ENCODE measurements at places on chromosomes 5 and 9.

GRCh38 chr9:115285836-115286235 is 167.9 kb upstream of the TNC start:
- DNase-seq: no peak

- DNase-seq: no peak
Measured at GRCh38 chr9:77725046-77725694, 77.0 kb upstream of the GNA14 start.

GRCh38 chr5:177612215-177612673 is 12.3 kb downstream of the B4GALT7 start:
- DNase-seq: no peak

- no peak for DNase-seq
Measured at GRCh38 chr5:151288180-151288579, 15.4 kb downstream of the SLC36A3 start.

DNA sequence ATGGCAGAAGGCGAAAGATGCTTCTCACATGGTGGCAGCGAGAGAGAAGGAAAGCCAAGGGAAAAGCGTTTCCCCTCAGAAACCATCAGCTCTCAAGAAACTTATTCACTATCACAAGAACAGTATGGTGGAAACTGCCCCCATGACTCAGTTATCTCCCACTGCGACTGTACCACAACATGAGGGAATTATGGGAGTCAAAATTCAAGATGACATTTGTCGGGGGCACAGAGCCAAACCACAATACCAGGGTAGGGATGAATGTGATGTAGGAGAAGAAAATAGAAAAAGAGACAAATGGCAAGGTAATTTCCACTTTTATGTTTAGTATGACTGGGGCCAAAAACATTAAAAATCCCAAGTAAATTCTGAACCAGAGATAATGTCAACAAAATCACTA is 216.8 kb downstream of the TRIM36 start:
- no peak for DNase-seq

DNA sequence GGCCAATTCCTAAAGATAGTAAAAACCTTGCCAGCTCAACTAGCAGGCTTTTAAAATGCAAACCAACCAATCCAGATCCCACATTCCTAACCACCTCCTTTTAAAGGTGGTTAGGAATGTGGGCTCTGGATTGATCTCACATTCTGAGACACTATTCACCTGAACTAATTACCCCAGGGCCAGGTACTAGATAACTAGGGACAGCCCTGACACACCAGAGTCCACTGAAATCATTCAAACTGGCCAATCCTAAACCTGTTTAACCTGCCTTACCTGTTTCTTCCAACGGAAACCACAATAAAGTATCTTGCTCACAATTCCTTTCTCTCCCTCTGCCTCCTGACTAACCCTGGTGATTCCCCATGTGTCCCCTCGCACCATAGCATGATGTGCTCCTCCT is 168.3 kb upstream of the DMAC1 start:
- DNase-seq: no peak

GRCh38 chr5:134411228-134411545 is 494 bp downstream of the CDKN2AIPNL start:
- no peak for DNase-seq

DNA sequence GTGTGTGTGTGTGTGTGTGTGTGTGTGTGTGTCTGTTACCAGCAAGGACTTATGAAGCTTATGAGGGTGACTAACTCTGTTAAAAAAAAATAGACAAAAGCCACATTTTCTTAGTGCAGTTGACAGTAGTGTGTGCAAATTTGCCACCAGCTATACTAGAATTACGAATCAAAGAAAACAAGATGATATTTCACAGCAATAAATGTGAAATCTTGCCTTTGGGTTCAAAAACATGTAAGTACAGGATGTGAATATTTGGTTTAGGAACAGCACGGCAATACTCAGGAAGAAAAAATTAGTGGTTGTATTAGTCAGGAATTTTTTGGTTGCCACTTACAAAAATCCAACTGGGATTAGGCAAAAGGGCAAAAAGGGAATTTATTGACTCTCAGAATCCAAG is 117.4 kb downstream of the NPR3 start:
- no peak for DNase-seq

- DNase-seq: no peak
Measured at GRCh38 chr5:145483212-145483611, 351.9 kb downstream of the PRELID2 start.

DNA sequence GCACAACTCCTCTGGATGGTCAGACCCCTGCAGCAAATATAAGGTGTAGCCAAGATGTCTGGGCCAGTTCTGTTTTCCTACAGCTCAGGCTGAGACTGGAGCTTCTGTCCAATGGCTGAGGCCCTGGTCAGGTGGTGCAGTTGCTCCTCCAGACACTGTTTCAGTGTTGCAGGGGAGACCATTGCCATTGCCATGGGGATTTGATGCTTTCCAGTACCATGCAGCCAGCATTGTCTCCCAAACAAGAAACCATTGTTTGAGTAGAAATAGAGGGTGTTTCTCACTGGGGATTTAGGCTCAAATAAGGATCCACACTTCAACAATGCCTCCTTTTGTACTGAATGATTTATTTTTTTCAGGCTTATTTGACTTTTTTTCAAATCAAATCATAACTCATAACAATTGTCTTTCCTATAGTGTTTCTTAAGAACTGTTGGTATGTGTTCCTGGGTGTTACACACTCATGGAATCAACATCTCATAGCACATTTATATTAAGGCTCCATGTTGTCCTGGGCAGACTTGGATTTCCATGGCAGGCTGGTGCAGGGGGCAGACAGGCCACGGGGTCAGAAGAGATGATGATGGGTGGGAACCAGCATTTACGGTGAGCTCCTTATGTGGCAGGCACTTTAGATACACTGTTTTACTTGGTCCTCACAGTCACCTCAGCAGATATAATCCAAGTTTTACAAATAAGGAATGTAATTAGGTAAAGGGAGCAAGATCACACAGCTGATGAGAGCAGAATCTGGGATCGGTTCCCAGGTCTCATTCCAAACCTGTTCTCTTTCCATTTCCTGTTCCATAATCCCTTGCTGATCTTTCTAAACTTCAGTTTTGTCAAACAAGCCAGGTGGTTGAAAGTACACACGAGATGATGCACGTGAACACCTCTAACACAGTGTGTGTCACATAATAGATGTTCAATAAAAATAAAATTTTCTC is 95.9 kb upstream of the GNAQ start:
- DNase-seq: no peak

DNA sequence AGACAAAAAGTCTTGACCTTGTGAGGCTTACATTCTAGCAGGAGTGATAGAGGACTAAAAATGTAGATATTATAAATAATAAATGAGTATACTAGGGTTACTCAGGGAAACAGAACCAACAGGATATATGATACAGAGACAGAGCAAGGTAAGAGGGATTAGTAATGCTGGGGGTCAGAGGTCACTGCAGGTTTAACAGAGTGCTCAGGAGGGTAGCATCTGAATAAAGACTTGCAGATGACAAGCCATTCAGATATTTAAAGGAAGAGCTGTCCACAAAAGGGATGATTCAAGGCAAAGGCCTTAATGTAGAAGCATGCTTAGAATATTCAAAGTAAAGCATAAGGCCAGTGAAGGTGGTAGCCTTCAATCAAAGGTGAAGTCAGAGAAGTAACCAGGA is 65.6 kb upstream of the SEMA6A start:
- no peak for DNase-seq

DNA sequence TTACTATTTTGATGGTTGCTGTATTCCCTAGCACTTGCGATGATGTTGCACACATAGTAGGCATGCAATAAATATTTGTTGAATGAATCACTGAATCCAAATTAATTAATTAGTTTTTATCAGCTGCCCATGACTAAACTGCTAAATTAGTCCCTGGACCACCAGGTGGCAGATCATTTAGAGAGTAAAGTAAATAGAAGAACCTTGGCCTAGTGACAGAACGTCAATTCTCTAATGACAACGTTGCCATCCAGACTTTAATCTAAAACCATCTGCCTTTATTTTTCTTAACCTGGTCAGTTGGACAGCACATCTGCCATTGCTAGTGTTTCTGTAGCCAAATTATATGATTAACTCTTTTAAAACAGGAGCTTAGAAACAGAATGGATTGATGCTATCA is 457.5 kb downstream of the KIF4B start:
- DNase-seq: no peak

GRCh38 chr5:78076351-78076750 is 218.1 kb downstream of the AP3B1 start:
- DNase-seq: no peak

DNA sequence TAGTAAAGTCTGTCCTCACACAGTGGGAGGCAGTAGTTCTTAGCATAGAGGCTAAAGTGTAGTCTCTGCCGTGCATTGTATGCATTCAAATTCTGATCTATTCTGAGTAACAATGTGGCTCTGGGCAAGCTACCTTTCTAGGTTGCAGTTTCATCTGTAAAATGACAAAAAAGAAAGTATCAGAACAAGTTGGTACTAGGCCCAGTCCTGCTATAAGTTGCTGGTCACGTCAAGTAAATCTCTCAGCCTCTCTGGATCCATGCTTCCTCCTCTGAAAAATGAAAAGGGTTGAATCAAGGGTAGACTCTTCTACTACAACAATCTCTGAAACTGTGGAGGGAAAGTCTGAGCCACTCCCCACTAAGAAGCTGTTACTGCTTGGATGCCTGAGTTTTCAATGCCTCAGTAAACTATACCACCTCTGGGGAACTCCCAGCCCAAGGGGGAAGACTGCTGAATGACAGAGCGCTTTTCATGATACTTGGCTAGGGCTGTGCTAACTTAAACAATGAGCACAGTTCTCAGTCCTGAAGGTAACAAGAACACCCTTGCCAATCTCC is 34.5 kb upstream of the SPARC start:
- no peak for DNase-seq

DNA sequence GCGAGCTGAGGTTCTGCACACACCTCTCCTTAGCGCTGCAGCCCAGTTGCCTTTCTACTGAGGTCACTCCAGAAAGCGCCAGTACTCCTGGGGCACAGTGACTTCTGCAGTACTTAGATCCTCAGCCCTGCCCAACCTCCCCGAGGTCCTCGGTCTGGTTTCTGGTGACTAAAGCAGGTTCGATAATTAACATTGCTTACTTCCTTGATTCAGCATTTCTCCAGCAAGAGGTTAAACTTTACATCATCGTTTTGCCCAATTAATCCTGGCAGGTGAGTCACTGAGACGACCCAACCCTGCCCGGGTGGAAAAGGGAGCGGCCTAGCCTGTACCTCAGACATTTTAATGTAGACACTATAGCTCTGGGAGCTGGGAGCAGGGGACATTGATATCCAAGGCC is 77.6 kb downstream of the PLAC8L1 start:
- DNase-seq: no peak

DNA sequence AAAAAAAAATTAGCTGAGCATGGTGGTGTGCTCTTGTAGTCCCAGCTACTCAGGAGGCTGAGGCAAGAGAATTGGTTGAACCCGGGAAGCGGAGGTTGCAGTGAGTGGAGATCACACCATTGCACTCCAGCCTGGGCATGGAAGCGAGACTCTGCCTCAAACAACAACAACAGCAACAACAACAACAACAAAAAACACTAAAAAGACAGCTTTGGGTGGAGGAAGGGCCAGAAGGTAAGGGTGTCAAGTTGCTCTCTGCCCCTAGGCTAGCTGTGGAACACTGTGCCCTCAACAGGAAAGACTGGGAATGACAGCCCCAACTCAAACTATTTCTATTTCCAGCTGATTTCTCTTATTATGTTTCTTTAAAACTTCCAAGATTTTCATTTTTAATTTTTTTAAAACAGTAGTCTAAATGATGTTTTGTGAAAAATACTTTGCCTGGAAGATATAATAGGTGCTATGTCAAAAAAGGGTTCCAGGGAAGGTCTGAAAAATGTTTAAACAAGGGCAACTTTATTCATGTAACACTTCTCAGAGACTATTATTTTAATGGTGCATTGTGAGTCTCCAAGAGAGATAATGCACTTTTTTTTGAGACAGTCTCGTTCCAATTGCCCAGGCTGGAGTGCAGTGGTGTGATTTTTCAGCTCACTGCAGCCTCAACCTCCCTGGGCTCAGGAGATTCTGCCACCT is 29.9 kb downstream of the CLINT1 start:
- DNase-seq: no peak

DNA sequence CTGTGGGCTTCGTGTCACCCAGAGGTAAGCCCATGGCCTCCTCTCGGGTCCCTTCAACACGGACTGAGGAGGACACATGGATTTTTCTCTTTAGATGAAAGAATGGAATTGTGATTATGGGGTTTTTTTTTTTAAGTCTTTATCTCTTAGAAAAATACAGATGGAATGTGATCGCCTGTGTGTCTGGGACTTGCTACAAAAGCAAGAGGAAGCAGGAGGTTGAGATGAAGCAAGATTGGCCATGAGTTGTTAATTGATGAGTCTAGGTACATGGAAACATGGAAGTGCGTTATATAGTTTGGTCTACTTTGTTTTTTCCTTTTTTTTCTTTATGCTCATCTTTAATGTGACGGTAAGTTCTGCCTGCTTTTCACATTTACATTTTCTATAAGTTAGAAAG is 14.6 kb downstream of the USP20 start:
- no peak for DNase-seq

GRCh38 chr5:105503950-105504349 is 1941.4 kb upstream of the NUDT12 start:
- DNase-seq: no peak

GRCh38 chr9:136089697-136090045 is 5.4 kb downstream of the NACC2 start:
- no peak for DNase-seq

DNA sequence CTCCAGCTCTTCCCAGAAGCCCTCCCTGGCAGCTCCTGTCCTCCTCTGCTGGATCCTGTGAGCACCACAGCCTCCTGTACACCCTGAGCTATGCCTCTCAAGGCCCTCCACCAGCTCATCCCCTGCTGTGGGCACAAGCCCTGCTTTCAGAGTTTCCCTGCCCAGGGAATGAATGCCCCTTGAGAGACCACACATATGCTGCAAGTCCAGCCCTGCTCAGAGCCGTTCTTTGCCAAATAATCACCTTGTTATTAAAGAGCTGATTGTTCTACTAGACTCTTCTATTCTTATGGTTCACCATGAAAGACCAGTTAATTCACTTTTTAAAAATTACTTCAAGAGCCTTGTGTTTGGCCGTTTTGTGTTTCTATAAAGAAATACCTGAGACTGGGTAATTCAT is 121.5 kb downstream of the MVB12B start:
- no peak for DNase-seq

- DNase-seq: no peak
Measured at GRCh38 chr5:17951392-17952169, 317.3 kb downstream of the TAF11L14 start.

- DNase-seq: no peak
Measured at GRCh38 chr5:171868236-171868635, 82.6 kb downstream of the SMIM23 start.

GRCh38 chr9:134410071-134410834 is 84.0 kb downstream of the RXRA start:
- DNase-seq: no peak

DNA sequence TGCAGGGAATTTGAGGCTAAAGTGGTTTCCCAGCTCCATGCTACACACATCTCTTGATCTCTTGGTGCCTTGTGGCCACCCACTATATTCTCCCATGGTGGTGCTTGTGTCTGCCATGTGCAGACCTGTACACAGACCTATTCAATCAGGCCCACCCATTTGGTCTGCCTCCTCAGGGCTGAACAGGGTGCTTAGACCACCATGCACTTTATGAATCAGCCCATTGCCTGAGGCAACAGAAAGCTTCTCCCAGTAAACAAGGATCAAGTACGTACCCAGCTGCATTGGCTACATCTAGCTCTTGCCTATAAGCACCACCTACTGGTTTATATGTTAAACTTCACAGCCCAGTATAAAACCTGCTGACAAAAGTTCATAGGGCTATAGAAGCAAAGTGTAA is 664.3 kb upstream of the EDIL3 start:
- DNase-seq: no peak
